Activated naive CD4-positive, alpha-beta T cell treated with anti-CD3 and anti-CD28 coated beads for 36 hours (primary cell): ENCODE measurements at places on chromosomes 11 and 22.

GRCh38 chr11:80346353-80347059 is 905.7 kb upstream of the TENM4 start:
- no peak for DNase-seq
- no peaks in the 10 kb centered on the region for H3K27me3 ChIP-seq
- no peaks in the 10 kb centered on the region for H3K4me1 ChIP-seq
- H3K36me3 ChIP-seq, result no peaks in the 10 kb centered on the region
- no peak overlapping the region for H3K4me3 ChIP-seq

GRCh38 chr11:132504501-132505041 is 1027.7 kb downstream of the OPCML start:
- H3K36me3 ChIP-seq, result peaks cover 1% of the 10 kb centered on the region
- DNase-seq, result no peak
- no peak overlapping the region for H3K4me3 ChIP-seq

DNA sequence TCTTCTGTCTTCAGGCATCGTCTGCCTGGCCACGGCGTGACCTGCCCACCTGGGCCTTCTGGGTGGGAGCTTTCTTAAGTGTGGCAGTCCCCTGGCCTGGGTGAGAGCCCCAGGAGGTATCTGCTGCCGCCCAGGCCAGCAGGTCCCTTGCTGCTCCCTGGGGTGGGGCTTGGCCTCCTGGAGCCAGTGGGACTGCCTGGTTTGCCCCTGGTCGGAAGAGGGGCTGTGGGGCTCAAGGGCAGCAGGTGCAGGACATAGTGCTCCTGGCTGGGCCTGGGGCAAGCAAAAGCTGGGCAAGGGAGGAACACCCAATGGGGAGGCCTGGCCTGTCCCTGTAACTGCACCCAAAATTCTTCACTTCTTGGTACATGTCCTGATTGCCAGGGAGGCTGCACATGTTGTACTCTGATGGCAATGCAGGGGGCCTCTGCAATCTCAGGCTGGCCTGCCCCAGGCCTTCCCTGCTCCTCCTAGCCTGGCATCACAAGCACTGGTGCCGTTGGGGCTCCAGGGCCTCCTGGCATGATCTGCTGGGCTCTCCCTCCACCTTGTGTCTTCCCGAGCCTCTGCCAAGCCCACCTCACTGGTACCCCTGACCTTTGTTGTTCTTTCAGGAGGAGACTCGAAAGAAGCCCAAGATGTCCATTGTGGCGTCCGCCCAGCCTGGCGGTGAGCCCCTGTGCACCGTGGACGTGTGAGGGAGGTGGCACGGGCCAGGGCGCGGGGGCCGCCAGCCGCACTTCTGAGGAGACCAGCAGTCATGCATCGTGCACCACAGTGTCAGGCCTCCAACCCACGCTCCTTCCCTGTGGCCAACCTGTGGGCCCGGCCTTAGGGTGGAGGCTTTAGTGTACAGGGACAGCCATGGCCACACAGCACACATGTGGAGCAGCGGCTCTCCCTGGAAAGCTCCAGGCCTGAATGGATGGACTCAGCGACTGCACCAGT is 6.2 kb upstream of the RANBP1 start:
- no peaks in the 10 kb centered on the region for H3K27me3 ChIP-seq
- DNase-seq, result no peak
- peaks cover 17% of the 10 kb centered on the region for H3K36me3 ChIP-seq
- H3K4me3 ChIP-seq, result no peak overlapping the region
- peaks cover 19% of the 10 kb centered on the region for H3K4me1 ChIP-seq

DNA sequence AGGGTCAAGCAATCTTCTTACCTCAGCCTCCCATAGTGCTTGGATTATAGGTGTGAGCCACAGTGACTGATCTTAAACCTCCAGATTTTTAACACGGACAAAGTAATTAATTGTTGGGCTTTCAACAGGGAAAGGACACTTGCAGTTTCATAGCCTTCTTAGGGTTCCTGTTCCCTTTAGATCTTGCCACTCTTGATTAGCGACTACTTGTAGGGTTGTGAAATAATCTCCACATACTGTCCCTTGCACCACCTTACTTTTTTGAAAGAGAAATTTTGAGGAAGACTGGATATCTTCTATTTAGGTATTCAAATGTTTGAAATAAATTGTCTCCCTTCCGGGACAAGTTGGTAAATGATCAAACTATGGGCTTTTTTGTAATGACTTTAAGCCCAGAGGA is 7.6 kb downstream of the MS4A4E start:
- H3K27ac ChIP-seq, result no peak overlapping the region
- DNase-seq, result no peak
- no peaks in the 10 kb centered on the region for H3K36me3 ChIP-seq
- H3K4me1 ChIP-seq, result no peaks in the 10 kb centered on the region
- H3K27me3 ChIP-seq, result peaks cover 4% of the 10 kb centered on the region
- no peak overlapping the region for H3K4me3 ChIP-seq

GRCh38 chr11:131649856-131650255 is 279.4 kb downstream of the NTM start:
- no peaks in the 10 kb centered on the region for H3K36me3 ChIP-seq
- no peak overlapping the region for H3K4me3 ChIP-seq

DNA sequence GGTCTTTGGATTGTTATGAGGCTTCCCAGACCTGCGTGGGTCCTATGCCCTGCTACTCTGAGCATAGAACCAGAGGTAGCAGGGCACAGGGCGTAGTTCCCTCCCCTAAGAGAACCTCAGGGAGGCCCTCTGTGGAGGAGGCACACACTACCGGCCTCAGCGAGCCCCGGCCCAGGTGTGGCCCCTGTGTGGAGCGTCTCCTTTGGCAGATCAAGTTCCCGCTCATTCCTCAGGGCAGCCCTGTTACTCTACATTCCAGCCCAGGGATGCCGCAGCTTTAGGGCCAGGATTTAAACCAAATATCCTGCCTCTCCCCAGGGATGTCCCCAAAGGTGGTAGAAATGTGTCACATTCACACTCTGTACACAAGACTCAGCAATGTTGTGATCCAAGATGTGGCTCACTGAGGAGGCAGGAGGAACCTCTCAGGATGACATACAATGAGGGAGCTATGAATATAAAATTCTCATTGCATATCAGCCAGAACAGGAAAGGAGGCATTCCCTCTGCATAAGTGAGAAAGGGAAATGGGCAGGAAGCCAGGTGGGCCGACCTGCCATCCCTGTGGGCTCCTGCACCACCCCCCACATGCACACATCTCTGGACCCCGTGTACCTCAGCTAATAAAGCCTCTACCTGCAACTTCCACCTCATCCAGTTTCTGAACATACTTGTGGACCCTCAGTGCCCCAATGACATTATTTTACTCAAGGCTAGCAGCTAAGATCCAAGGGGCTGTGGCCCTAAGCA is 131.9 kb upstream of the TEAD1 start:
- no peaks in the 10 kb centered on the region for H3K36me3 ChIP-seq
- H3K4me1 ChIP-seq, result no peaks in the 10 kb centered on the region
- H3K27me3 ChIP-seq, result no peaks in the 10 kb centered on the region

GRCh38 chr22:36332623-36333332 is 55.0 kb downstream of the MYH9 start:
- peak overlapping the region; percentile 100 for H3K27ac ChIP-seq
- H3K4me1 ChIP-seq, result peaks cover 98% of the 10 kb centered on the region
- DNase-seq, result peak; percentile 88
- H3K36me3 ChIP-seq, result peaks cover 77% of the 10 kb centered on the region
- no peaks in the 10 kb centered on the region for H3K27me3 ChIP-seq

GRCh38 chr11:45412051-45412471 is 125.9 kb upstream of the SYT13 start:
- no peaks in the 10 kb centered on the region for H3K36me3 ChIP-seq
- no peaks in the 10 kb centered on the region for H3K4me1 ChIP-seq
- peaks cover 33% of the 10 kb centered on the region for H3K27me3 ChIP-seq

DNA sequence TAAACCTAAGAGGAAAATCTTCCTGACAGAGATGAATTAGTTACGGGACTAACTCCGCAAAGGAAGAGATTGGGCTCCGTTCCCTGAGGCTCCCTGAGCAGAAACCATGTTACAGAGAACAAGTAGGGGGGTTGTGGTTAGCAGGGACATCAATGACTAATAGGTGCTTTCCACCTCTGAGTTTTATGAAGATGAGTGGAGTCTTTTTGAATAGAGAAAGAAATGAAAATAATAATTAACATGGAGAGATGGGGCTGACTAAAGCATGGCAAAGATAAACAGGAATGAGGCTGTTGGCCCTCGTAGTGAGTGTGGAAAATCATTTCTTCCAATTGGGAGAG is 47.5 kb upstream of the PICALM start:
- no peaks in the 10 kb centered on the region for H3K36me3 ChIP-seq
- peaks cover 28% of the 10 kb centered on the region for H3K4me1 ChIP-seq
- DNase-seq, result peak; percentile 57

GRCh38 chr11:87223816-87224215 is 186.1 kb downstream of the TMEM135 start:
- H3K27ac ChIP-seq, result no peak overlapping the region
- H3K4me1 ChIP-seq, result peaks cover 3% of the 10 kb centered on the region

GRCh38 chr22:33737662-33738061 is 182.6 kb downstream of the LARGE1 start:
- H3K4me3 ChIP-seq, result no peak overlapping the region
- H3K27me3 ChIP-seq, result no peaks in the 10 kb centered on the region
- H3K4me1 ChIP-seq, result no peaks in the 10 kb centered on the region
- no peak overlapping the region for H3K27ac ChIP-seq

DNA sequence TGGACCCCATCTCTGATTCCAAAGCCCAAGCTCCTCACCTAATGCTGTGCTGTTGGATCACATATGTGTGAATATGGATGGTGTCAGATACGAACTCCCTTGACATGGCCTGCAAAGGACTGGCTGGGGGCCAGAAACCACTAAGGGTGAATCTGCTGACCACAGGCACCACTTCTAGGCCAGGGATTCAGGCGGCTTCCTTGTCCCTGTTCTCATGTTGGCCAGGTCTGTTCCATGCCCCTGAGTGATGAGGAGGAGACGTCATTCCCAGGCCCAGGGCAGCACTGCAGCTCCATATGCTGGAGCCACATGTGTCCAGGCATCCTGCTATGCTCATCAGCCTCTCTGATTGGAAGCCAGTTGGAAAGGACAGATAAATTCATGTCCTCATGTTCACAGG is 130.0 kb upstream of the BDNF start:
- no peak overlapping the region for H3K4me3 ChIP-seq
- peaks cover 6% of the 10 kb centered on the region for H3K27me3 ChIP-seq
- no peak overlapping the region for H3K27ac ChIP-seq
- H3K36me3 ChIP-seq, result no peaks in the 10 kb centered on the region
- no peak for DNase-seq

GRCh38 chr22:42803389-42803788 is 53.7 kb downstream of the ARFGAP3 start:
- no peaks in the 10 kb centered on the region for H3K27me3 ChIP-seq
- H3K4me1 ChIP-seq, result no peaks in the 10 kb centered on the region
- no peak overlapping the region for H3K27ac ChIP-seq
- peaks cover 15% of the 10 kb centered on the region for H3K36me3 ChIP-seq

GRCh38 chr11:95360377-95361075 is 129.5 kb upstream of the SESN3 start:
- DNase-seq, result no peak
- H3K27ac ChIP-seq, result no peak overlapping the region
- H3K4me1 ChIP-seq, result peaks cover 7% of the 10 kb centered on the region

- peaks cover 22% of the 10 kb centered on the region for H3K4me1 ChIP-seq
- H3K4me3 ChIP-seq, result peak overlapping the region; percentile 6
- DNase-seq, result no peak
- H3K27ac ChIP-seq, result no peak overlapping the region
- H3K27me3 ChIP-seq, result peaks cover 56% of the 10 kb centered on the region
Measured at GRCh38 chr11:27718346-27718862, 18.1 kb upstream of the BDNF start.

DNA sequence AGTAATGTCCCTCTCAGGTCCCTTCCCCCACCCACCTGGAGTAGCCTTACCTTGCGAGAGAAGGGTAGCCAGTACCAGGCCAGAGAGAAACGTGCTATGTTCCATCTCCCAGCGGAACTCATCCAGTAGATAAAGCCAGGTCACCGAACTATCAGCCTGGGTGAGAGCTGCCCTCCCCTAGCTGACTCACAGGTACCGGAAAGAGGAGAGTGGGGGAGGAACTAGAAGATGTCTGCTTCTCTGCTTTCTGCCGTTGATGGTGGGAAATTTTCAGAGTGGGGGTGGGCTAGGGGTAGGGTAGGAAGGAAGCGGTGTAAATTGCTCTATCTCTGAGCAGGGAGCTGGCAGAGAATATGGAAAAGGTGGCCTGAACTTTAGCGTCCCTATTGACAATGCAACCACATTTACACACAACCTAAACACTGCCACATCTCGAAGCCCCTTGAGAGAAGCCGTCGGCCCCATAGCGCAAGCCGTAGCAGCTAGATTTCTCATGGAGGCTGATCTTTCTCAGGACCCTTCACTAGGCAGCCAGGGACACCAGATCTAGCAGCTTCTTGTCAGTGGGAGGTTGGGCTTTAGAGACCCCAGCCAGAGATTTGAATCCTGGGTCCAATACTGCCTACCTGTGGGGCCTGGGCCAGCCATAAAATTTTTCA is at the start of gene CD3D:
Gene CD3D (minus strand): TSS at position 203 of the 659 bp plus-strand sequence. CDS start 98 bp downstream, at position 105.
- H3K27ac ChIP-seq, result peak within 1 kb of the TSS; percentile 100
- H3K36me3 ChIP-seq, result peaks cover 55% of the 10 kb centered on the region
- no peaks in the 10 kb centered on the region for H3K27me3 ChIP-seq
- H3K4me3 ChIP-seq, result peak within 1 kb of the TSS; percentile 81
- DNase-seq, result peak; percentile 89

GRCh38 chr11:127233998-127234397 is 233.4 kb upstream of the KIRREL3 start:
- no peaks in the 10 kb centered on the region for H3K4me1 ChIP-seq
- no peaks in the 10 kb centered on the region for H3K36me3 ChIP-seq
- no peak for DNase-seq

- no peak for DNase-seq
- H3K4me3 ChIP-seq, result no peak overlapping the region
- no peak overlapping the region for H3K27ac ChIP-seq
- H3K27me3 ChIP-seq, result no peaks in the 10 kb centered on the region
- no peaks in the 10 kb centered on the region for H3K36me3 ChIP-seq
Measured at GRCh38 chr11:94563176-94563847, 3.9 kb upstream of the PIWIL4 start.

DNA sequence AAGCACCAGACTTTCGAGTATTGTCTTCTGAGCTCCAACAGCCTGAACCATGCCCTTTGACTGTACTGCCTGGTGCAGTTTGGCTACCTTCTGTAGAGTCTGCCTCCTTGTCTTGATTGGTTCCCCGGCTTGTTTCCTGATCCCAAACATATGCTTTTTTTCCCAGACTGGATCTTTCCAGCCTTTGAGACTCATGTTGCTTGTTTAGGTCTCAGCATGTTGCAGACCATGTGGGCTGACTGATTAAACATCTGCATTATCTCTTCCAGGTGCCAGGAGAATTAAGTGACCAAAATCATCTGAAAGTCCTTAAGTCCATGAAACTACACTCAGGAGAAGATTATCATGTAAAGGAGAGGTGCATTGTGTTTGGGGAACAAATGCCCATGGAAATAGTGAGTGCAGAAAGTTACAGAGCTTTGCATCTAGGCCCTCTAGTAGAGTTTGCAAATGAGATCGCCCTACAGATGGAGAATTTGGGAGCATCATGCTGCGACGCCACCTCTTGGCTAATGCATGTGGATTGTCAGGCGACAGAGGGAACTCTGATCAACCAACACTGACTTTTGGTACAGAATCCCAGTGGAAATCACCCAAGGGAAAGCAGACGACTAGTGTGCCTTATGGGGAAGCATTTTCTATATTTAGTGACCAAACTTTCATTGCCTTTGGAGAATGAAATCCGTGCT is 188.8 kb downstream of the BLID start:
- H3K4me3 ChIP-seq, result no peak overlapping the region
- H3K4me1 ChIP-seq, result no peaks in the 10 kb centered on the region
- H3K27ac ChIP-seq, result no peak overlapping the region
- H3K27me3 ChIP-seq, result peaks cover 29% of the 10 kb centered on the region
